HL-60 (cell line): ENCODE measurements at places on chromosomes 13 and 19.
A peak's percentile ranks its signal among the peaks of the same experiment; 100 is the strongest.

GRCh38 chr13:22060187-22060586 is 389.3 kb downstream of the FGF9 start:
- DNase-seq = no peak

DNA sequence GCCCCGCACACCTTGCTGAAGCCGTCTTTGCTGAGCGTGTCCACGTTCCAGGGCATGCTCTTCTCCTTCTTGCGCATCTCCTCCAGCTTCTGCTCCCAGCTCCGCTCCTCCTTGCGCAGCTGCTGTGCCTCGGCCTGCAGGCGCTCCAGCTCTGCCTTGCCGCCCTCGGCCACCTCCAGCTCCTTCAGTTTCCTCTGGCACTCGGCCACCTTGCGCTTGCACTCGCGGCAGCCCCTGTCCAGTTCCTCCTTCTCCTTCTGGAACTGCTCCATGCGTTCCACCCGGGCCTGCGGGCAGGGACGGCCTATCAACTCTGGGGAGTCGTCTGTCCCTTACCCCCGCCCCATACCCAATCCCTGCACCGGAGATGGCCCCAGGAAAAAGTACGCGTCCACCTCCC is 7.4 kb downstream of the CDC37 start:
- no peak for DNase-seq

DNA sequence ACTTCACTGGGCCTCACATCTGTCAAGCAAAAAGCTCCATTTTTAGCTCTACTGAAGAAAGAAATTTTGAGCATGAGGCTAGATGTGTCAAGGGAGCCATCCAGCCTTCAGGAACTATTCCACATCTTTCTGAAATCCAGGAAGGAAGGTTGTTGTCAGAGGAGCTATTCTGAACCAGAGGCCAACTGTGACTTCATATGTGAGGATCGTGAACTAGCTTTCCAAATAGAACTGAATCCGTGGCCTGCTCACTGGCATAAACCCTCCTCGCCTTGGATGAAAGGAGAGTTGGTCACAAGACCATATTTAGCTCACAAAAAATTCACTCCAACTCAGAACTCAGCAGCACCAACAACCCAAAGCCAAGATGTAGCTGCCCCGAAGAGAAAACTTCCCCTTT is 195.8 kb downstream of the FOXO1 start:
- no peak for DNase-seq

- DNase-seq = peak; percentile 80
Observed at GRCh38 chr13:102584434-102584833, 12.4 kb upstream of the TPP2 start.

- peak; percentile 87 for DNase-seq
Observed at GRCh38 chr19:12766051-12766521, 9.3 kb downstream of the HOOK2 start.

- peak; percentile 85 for DNase-seq
Observed at GRCh38 chr19:7645163-7645562, 8.3 kb downstream of the STXBP2 start.

- no peak for DNase-seq
Observed at GRCh38 chr19:10643968-10644259, 10.2 kb upstream of the ILF3 start.

GRCh38 chr13:32409561-32410421 is 18.1 kb downstream of the N4BP2L1 start:
- DNase-seq = no peak

DNA sequence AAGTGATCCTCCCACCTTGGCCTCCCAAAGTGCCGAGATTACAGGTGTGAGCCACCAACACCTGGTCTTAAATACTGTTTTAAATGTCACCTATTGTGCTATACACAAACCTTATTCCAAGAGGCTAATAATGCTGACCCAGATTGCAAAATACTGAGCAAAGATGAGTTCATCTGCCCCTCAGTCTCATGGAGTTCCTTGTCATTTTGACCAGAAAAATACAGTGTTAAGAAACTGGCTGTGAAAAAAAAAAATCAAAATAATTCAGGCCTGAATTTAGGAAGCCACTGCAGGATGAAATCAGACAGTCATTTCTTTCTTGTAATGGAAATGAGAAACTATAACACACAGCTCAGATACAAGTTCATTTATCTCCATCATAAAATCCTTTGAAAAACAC is 59.9 kb downstream of the TBC1D4 start:
- DNase-seq = no peak

DNA sequence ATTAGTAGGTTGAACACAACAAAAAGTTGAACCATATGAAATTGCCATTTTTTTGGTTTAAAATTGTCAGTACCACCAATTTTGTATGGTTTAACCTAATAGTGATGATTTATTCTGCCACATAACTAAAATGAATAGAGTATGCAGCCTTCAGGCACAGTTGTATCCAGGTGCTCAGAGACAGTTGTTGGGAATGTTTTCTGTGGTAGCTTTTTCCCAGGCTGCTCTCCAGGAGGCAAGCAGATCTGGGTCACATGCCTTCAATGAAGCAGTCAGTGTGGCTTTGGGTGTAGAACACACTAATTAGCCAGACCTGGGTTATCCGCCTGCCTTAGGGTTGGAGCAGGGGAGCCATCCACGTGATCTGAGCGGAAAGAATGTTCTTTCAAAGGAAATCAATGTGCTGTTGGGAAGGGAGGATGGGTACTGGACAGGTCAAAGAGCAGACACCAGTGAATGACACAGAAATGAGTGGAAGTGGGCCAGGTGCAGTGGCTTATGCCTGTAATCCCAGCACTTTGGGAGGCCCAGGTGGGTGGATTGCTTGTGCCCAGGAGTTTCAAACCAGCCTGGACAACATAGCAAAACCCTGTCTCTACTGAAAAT is 28.6 kb downstream of the MARK4 start:
- DNase-seq = no peak

DNA sequence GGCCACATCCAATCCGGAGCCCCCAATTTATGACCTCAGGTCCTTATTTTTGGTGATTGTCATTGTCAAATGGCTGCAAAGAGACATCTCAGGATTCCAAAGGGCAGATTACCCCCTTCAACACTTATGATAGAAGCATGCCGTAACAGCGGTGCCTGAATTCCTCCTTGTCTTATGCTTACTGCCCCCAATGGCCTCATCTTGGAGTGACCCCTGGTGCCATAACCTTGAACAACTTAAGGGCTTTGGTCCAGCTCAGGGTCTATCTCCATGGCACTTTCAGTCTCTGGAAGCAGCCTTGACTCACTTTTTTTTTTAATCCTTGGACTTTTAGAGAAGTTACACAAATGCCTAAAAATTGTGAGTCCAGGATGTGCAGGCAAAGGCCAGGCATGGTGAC is 171.6 kb upstream of the ZNF507 start:
- no peak for DNase-seq

- DNase-seq = peak; percentile 63
Observed at GRCh38 chr13:25249001-25249543, 38.2 kb downstream of the MTMR6 start.

GRCh38 chr13:33789739-33790138 is 28.2 kb upstream of the RFC3 start:
- no peak for DNase-seq

DNA sequence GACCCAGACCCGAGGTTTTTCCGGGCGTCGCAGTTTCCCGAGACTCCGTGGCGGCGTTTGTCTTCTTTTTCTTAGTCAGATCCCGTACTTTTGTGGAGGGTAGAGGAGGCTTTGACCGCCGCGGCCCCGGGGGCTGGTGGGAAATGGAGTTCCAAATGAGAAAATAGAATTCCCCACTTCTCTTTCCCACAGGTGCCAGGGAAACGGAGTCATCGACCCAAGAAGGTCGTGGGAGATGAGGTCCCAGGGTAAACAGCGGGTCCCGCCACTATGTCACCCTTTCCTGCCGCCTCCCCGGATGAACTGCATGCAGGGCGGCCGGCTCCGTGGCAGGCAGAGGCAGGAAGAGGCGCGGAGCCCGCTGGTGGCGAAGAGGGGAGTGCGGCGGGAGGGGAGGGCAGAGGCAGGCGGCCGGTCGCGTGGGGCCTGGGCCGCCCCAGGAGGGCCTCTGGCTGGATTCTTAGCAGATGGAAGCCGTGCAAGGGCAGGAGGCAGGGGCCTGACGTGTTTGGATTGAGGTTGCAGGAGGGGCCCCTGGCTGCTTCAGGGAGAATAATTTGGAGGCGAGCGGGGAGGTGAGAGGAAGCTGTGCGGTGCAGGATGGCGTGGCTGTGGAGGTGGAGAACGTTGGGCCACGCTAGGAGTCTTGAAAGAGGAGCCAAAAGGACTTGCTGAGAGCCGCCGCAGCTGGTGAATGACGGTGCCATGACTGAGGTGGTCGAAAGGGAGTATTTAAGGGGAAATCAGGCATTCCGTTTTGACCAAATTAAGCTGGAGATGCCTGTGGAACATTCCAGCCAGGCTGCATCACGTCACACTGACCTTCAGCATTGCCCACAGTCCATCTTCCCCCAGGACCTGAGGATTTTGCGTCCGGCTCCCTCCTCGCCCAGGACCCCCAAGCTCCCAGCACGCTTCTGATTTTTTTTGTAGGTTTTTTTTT is 11.7 kb downstream of the CYTH2 start:
- peak; percentile 33 for DNase-seq

DNA sequence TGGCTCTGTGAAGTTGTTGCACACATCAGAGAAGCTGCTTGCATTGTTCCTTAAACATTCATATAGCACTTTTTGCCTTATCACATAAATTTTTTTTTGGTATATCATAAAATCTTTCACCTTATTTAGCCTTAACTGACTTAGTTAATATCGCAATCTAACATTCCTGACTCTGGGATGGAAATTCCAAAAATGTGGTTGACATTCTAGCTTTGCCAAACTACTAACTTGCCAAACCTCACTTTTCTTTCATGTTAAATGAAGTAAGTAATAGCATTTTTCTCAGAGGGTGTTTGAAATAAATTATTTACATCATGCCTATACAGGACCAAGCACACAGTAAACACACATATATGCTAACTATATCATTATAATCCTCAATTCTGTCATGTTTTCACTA is 736.9 kb upstream of the PCDH9 start:
- no peak for DNase-seq

DNA sequence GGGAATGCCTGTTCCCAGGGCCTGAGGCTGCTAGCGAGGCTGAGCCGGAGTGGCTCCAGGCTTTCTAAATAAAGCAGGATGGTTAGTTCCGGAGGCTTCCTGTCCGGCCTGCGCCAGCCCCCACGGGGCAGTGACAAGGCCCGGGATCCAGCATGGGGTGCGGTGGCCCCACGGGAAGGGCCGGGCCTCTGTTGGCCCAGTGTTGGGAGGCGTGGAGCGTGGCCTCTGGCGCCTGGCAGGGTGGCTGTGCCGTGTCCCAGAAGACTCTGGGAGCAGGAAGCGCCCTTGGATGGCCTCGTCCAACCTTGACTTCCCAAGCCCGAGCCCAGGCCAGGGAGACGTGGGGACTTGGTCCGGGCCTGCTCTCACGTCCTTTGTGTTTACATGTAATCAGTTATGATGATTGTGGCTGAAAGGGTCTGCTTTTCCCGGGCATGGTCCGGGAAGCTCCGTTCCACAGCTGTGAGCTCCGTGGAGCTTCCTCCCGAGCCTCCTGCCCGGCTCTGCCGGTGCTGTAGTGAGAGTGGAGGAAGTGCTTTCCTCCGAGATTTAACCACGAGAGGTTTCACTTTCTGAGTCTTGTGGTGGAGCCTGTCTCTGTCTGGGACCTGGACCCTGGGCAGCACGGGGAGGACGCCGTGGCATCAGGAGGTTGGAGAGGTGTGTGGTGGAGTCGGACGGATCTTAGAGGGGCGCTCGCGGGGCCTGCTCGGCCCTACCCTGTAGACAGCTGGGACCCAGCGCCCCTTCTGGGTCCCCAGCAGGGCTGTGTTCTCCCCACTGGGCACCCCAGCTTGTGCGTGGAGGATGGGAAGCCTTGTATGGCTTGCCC is 4.6 kb downstream of the GNA11 start:
- DNase-seq = no peak

DNA sequence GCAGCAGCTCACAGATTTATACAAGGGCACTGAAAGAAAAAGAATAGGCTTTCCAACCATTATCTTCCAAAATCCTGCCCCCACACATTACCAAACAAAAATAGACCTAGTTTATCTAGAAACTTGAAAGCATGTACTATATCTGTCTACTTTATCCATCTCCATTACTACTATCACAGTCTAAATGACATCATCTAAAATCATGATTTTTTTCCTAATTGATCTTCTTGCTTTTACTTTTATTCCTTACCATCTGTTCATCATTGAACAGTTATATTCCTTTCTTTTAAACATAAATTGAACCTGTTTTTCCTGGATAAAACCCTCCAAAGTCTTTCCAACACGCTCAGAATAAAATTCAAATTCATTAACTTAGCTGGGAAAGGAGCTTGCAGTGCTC is 414.7 kb downstream of the KCTD12 start:
- no peak for DNase-seq

DNA sequence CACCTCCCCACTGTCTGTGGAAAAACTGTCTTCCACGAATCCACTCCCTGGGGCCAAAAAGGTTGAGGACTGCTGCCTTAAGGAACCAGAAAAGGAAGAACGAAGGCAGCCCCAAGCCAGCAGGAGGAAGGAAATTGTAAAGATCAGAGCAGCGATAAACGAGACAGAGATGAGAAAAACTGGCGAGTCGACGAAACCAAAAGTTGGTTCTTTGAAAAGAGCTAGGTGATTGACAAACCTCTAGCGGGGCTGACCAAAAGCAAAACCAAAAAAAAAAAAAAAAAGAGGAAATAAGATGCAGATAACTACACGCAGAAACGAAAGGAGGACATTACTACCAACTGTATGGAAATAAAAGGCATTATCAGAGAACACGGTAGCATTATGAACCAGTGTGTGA is 76.9 kb downstream of the GADD45B start:
- peak; percentile 48 for DNase-seq

- peak; percentile 36 for DNase-seq
Observed at GRCh38 chr13:95644601-95645052, at the start of gene DZIP1. DZIP1 (minus strand) TSS chr13:95644706; CDS start chr13:95642029, 2,677 bp downstream.

DNA sequence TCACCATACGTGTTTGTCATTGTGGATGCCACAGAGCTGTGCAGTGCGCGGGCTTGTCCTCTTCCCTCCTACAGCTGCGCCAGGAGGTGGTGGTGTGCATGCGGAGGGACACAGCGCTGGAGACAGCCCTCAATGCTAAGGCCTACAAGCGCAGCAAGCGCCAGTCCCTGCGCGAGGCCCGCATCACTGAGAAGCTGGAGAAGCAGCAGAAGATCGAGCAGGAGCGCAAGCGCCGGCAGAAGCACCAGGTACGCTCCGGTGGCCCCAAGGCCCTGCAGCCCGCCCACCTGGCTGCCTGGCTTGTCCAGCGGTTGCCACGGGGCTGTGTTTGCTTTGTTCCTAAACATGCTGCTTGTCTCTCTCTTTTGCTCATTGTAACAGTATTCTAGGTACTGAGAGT is 30.2 kb downstream of the SMARCA4 start:
- no peak for DNase-seq

- DNase-seq = no peak
Observed at GRCh38 chr19:16590876-16591802, 18.9 kb upstream of the SLC35E1 start.

GRCh38 chr13:43307921-43308433 is 284.6 kb downstream of the DNAJC15 start:
- DNase-seq = peak; percentile 35

GRCh38 chr19:3944018-3944721 is 11.3 kb downstream of the NMRK2 start:
- DNase-seq = peak; percentile 43

DNA sequence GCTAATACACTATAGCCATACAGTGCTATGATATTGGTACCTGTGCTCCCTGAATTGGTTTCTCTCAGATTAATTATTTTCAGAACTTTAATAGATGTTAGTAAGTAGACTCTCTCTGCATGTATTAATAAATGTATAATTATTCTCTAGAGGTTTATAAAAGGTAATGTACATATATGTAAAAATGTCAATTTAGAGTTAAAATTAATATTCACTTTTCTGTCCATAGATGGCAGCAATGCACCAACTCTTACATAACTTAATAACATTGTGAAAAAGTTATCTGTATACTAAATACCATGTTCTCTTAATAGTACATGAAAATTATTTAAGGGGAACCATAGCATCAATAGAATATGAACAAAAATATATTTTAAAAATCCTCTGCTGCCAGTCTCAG is 515.0 kb upstream of the KLHL1 start:
- no peak for DNase-seq
